Skin of body (tissue), 3 donors: ENCODE measurements at places on chromosomes 7 and 10.

DNA sequence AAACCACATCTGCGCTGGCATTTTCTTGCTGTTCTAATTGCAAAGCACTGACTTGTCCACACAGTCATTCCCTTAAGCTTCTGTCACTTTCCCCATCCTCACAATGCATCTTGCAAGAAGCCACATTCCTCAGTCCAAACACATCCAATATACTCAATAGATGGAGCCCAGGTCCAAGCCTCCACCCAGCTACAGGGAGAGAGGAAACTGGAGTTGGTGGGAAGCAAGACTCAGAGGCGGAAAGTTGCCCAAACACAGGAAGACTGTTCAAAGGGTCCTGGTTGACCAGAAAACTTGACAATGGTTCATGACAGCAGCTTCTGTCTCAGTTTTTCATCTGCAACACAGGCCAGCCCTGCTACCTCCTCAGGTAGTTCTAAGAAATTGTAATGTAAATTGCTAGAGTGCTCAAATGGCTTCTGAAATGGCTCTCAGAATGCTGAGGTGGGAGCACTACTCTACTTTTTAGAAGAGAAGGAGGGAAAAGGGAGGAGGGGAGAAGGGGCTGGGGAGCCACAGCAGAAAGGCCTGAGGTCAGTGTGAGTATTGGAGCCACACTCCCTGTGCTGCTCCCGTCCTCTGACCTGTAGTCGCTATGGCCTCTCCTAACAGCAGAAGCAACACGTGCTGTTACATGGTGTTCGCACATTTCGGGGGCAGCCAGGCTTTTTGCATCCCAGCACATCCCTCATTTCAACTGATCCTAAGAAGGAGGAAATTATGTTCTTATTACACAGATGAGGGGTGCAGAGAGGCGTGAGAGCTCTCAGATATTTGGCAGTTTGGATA, 46.9 kb upstream of the GPR26 start:
- no peak for DNase-seq

GRCh38 chr7:126760914-126761577, 491.7 kb downstream of the GRM8 start:
- no peak for DNase-seq

- no peak for DNase-seq
Observed at GRCh38 chr7:151167197-151167961, at the start of gene GBX1. Gene GBX1, minus strand, starts transcription at chr7:151167694. Its CDS starts 146 bp downstream, at chr7:151167548.

DNA sequence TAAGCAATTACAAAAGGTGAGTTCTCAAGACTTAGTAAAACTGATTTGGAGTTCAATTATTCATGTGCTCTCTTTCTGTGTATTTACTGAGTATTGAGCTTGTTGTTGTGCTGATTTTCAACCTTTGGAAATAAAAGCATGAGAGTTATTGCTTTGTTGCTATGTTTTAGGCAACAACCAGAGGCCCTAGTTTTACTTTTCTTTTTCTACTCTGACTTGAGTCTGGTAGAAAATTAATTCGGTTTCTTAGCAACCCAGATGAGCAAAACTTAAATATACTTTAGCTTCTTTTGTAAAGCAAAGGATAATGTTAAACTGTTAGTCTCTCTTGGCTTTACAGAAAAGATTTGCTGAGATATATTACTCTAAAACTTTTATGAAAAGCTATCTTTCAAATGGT, 66.4 kb upstream of the SCIN start:
- DNase-seq: no peak

DNA sequence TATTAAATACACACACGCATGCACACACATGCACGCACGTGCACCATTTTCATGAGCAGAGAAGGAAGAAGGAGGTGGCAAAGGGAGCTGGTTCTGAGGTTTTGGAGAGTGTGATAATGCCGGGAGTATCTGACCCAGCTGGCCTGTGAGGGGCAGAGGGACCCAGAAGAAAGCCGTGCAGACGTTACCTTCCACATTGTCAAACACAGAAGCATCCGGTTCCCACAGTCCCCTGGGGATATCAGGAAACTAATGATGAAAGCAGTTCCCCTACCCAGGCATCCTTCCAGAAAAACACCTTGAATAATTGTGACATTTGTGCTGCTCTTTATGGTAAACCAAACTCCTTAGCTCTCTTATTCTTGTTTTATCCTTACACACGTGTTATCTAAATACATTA, 85.7 kb upstream of the FAM180A start:
- no peak for DNase-seq

GRCh38 chr7:2760098-2760889, 72.3 kb downstream of the AMZ1 start:
- DNase-seq: no peak

- no peak for DNase-seq
Observed at GRCh38 chr10:79196470-79197461, 128.0 kb downstream of the ZMIZ1 start.

DNA sequence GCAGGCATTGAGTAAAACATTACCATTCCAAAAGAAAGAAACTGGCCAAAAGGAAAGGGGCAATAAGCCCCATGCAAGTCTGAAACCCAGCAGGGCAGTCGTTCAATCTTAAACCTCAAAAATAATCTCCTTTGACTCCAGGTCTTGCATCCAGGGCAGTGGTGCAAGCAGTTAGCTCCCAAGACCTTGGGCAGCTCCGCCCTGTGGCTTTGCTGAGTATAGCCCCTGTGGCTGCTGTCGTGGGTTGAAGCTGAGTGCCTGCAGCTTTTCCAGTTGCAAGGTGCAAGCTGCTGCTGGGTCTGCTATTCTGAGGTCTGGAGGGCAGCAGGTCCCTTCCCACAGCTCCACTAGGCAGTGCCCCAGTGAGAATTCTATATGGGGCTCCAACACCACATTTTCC, 580.1 kb upstream of the AUTS2 start:
- DNase-seq: no peak

- DNase-seq: no peak
Observed at GRCh38 chr7:81714306-81714705, 55.5 kb downstream of the HGF start.

DNA sequence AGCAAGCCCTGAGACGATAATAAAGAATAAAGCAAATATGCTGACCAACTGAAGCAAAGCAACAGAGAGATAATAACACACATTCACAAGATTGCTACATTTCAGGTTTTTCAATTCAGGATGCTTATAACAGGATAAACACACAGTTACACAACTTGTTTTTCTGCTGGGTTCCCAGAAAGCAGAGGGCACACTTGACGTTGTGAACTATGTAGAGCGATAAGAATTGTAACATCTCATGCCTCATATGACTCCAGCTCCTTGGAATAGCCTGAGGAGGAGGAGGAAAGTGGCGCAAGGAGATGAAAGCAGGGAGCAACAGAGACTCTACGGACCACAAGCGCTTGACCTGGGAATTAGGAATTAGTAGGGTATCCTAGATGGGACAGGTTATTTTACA, 201.7 kb downstream of the SKAP2 start:
- DNase-seq: no peak

GRCh38 chr7:91465595-91466061, 201.4 kb downstream of the FZD1 start:
- DNase-seq: no peak

GRCh38 chr10:129971381-129972144, 7.5 kb upstream of the EBF3 start:
- DNase-seq: peak; percentile 57

DNA sequence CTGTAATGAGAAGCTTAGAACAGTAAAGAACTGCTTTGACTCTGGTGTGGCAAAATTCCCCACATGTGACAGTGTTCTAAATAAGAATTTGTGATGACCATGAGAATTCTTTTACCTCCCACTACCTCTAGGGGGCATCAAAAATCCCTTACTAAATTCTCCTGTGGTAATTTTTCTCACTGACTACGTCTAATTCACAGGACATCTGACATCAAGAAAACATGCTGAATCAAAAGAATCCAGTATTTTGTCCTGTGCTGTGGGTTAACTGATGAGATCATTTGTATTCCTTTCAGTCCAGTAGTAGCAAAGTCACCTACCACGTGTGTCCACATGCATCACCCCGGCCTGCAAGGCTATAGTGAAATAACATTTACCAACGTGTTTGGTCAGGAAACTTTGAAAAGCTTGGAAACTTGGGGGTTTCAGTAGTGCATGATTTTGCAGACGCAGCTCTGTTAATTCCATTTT, 103.8 kb downstream of the ATE1 start:
- DNase-seq: no peak

DNA sequence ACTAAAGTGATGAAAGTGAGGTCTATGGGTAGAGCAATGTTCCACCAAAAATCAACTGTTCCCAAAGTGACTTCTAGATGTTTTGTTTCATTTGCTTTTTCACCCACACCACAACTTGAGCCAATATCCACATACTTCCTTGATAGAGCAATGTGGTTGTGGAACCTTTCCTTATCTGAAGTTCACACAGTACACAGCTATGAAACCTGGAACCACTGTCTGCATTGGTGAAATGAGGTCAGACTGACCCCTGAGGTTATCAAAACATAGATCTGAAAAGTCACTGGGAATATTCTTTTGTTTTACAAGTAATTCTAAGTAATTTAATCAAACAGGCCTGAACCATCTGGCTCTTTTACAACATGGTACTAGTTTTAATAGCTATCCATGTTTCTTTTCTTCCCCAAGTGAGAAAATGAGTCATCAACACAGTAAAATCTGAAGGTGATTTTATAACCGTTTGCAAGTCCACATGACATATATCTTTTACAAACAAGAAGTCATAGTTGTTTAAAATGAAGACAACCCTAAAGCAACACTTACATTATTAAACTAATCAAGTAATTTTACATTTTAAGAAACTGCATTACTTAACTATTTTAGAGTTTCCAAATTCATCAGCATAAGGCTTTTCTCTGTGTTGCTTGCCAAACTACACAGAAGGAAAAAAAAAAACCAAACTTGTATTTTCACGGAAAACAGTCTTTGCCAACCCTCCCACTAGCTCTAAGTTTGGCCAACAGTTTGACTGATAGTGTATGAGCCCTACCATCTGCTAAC, 80.3 kb downstream of the LRRC17 start:
- peak; percentile 68 for DNase-seq

DNA sequence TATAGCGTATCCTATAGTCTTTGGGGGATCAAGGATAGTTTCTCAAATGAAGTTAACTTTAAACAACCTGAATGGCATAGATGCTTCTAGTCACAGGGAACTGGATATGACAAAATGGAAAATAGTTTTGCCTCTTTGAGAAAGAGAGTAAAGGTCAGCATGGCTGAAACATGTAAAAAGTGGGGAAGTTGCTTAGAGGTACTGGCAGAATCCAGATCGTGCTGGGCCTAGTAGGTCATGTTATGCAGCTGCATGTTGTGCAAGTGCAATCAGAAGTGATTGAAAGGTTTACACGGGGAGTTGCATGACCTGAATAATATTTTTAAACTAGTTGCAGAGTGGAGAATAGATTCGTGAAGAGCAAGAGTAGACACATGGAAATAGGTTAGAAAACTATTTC, 201.1 kb upstream of the HDAC9 start:
- DNase-seq: no peak
